ENCODE measurements at places on chromosomes 5 and 9.

- DNase-seq, result no peak
Observed at GRCh38 chr9:224026-224425, 9.4 kb downstream of the DOCK8 start.

GRCh38 chr5:56159521-56159947 is 73.6 kb downstream of the ANKRD55 start:
- DNase-seq, result no peak

DNA sequence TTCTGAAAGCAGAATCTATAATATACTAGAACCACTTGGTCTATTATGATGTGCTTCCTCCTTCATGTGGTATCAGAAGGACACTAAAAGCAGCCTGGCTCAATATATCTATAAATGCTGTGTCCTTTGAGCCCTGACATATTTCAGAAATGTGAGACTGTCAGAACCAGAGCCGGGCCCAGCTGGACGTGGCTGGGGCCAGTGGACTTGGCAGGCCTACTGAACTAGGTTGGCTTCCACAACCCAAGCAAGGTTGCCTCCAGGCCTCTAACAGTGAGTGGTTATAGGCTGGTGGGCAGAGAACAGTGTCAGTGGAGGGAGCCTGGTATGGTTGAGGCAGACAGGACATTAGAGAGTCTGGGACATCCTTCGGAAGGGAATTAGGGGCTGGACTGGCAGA is 78.9 kb downstream of the GALNT10 start:
- DNase-seq, result no peak

DNA sequence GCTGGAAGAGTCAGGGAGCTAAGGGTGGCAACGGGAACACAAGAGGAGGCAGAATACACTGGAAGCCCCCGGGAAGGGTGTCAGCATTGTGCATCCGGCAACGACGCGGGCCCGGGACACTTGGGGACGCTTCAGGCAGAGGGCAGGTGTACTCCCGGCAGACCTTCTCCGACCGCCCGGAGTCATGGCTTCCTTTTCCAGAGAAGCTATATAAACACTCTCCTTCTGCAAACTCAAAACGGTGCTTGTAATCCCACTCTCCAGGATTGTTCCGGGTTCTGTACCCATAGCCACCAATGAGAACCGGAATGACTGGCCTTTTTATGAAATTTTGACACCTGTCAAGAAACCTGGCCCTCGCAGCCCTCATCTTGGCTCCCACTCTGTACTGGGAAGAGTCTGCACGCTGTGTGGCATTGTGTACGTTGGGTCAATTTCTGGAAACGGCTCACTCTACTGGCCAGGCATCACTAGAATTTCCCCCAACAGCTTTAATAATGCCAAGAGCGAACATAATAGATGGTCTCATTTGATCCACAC is 462 bp upstream of the MCC start:
- no peak for DNase-seq

DNA sequence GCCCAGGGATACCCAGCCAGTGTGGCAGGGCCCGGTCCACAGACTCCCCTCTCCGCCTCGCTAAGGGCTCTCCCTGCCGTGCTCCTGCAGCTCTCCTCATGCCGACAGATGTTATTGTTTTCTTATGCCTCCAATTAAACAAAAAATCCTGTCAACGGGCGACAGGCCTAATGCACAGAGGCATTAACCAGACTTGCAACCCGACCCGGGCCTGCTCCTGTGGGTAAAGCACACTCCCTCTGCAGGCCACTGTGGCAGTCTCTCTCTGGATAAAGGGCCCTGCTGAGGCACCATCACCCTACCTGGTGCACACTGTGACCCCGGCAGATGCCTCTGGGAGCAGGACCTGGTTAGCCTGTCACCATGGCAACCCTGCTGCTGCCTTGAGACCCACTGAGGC is 27.5 kb upstream of the HAND1 start:
- no peak for DNase-seq

DNA sequence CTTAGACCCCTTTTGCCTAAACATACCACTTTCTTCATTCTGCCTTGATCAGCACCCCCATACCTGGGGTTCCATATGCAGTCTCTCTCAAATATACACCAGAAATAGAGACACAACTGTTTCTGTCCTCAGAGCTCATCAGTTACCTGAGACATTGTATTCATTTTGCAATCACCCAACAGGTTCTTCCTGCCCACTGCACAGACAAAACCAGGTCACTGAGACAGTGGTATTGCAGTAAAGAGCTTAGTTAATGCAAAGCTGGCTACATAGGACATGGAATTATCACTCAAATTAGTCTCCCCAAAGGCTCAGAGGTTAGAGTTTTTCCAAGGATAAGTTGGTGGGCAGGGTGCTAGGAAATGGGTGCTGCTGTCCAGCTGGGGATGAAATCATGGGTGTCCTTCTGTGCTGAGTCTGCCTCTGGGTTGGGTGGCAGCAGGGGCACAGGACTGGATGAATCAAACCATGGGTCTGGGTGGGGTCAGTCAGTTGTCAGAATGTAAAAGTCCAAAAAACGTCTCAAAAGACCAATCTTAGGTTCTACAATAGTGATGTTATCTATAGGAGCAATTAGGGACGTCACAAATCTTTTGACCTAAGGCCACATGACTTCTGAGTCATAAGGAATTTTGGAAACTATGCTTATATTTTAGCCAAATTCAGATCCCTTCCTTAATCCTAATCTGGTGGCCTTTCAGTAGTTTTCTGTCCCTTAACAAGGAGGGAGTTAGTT is 41.0 kb downstream of the KCNV2 start:
- no peak for DNase-seq

- DNase-seq, result no peak
Observed at GRCh38 chr5:38537505-38537904, 18.9 kb downstream of the LIFR start.

DNA sequence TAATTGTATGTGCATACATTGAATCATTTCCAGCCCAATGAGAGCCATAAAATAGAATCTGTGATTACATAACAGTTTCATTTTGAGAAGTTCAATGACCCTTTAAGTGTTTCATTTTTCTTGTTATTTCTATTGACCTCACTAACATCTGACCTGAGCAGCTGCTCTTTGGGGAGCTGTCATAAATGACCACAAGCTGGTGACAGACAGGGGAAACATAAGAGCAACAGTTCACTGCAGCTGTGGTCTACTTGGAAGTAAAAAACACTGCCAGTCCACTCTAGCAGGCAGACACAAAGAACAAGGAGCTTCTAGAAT is 265.4 kb downstream of the DTWD2 start:
- DNase-seq, result no peak

DNA sequence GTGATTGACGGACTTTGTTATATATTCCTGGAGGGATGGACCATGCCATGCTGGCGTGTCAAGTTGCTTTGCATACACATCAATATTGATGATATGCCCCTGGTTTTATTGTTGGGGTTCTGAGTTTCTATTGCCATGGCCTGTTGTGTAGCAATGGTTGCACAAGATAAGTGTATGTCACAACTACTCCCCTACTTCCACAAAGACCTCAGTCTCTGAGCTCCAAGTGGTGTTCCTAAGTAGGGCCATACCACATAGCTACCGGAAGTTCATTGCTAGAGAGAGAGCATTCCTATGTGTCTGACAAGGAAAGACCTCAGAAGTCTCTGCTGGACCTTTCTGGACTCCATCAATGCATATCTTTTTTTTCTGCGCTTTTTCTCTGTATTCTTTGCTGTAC is 19.8 kb downstream of the TXNDC8 start:
- DNase-seq, result no peak

GRCh38 chr5:127757576-127757975 is 54.4 kb downstream of the CCDC192 start:
- no peak for DNase-seq

- DNase-seq, result peak; percentile 35
Observed at GRCh38 chr5:140575309-140575708, 10.7 kb downstream of the SLC35A4 start.

- no peak for DNase-seq
Observed at GRCh38 chr9:6855860-6856259, 98.1 kb downstream of the KDM4C start.

- DNase-seq, result no peak
Observed at GRCh38 chr5:19179571-19179970, 808.4 kb downstream of the CDH18 start.

GRCh38 chr9:5846096-5846495 is 13.2 kb upstream of the ERMP1 start:
- no peak for DNase-seq

DNA sequence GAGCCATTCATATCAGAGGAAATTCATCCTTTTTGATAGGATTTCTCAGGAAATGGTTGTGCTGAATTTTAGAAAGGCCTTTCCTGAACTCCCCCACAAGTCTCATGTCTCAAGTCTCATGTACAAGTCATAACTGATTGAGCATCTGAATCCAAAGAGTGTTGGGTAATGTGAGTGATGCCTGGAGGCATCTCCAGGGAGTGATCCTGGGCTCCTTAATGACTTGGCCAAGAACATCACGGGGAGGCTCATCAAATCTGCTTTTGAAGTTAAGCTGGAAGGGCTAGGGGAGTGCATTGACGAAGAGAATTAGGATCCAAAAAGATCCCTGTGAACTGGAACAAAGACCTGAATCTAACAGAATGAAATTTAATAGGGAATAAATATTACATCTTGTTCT is 79.2 kb downstream of the MAST4 start:
- no peak for DNase-seq

- DNase-seq, result peak; percentile 48
Observed at GRCh38 chr9:4344946-4345345, 45.1 kb upstream of the GLIS3 start.

DNA sequence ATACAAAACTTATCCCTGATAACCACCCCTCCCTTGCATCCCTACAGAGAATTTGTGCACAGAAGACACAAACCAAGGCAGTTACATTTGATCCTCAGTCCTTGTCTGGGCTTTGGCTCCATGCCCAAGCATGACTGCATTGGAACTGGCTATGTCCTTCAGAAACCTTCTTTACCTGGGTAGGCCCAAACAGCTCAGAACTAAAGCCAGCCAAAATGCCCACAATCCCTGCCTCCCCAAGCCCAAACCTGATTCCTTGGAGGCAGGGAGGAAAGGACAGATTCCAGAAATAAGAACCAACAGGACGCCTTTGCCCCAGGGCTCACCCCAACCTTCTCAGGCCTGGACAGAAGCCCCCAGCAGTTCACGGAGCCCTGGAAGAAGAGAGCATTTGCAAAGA is 8.2 kb downstream of the IL17B start:
- DNase-seq, result no peak

DNA sequence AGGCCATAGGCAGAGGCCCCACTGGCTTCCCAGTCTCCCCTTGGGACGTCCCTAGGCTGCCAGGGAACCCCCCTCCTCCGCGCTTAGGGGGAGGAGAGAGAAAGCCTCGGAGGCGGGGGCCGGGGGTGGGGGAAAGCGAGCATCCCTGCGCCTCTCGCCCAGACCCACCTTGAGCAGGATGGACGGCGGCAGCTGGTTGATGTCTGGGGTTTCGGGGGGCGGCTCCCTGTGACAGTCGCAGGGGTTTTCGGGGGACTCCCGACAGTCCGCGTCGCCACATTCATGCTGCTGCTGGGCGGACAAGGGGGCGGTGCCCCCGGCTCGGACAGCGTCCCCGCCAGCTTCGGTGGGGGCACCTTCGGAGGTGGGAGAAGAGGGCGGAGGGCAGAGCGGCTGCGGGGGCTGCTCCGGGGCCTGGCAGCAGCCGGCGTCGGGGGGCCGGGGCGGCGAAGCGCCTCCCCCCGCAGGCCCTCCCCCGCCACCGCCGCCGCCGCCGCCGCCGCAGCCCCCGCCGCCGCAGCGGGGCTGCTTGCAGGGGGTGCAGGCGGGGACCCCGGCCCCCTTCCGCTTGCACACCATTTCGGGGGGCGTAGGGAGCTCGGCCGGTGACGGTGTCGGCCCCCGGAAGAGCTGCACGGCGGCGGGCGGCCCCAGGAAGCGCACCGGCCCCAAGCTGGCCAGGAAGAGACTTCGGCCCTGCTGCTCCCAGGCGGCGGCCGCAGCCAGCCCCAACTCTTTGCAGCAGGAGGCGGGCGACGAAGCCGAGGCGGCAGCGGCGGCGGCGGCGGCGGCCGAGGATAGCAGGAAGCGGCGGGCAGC is 1.2 kb downstream of the FBXL17 start:
- peak; percentile 67 for DNase-seq

- no peak for DNase-seq
Observed at GRCh38 chr9:125745018-125745417, 2.2 kb upstream of the PBX3 start.

- DNase-seq, result no peak
Observed at GRCh38 chr5:128101676-128102075, 18.1 kb downstream of the SLC12A2 start.

DNA sequence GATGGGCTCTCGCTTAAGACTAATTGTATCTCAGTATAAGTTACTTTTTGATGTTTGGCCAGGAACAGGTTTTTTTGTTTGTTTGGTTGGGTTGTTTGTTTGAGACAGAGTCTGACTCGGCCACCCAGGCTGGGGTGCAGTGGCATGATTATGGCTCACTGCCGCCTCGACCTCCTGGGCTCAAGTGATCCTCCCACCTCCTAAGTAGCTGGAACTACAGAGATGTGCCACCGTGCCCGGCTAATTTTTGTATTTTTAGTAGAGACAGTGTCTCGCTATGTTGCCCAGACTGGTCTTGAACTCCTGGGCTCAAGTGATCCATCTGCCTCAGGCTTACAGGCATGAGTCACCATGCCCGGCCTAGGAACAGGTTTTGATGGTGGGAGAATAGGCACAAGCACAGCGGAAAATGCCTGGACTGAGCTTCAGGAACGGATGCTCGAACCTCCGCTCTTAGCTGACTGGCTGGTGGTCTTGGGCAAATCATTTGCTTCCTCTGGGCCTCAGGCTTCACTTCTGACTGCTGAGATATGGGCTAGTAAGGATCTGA is 11.4 kb upstream of the SYNPO start:
- DNase-seq, result no peak

Data from stimulated activated CD8-positive, alpha-beta memory T cell treated with anti-CD3 and anti-CD28 coated beads, Interleukin-4, amount 100 ng/mL, for 48 hours (primary cell).